ENCODE measurements at places on chromosomes 1 and 21.
A peak's percentile ranks its signal among the peaks of the same experiment; 100 is the strongest.

DNA sequence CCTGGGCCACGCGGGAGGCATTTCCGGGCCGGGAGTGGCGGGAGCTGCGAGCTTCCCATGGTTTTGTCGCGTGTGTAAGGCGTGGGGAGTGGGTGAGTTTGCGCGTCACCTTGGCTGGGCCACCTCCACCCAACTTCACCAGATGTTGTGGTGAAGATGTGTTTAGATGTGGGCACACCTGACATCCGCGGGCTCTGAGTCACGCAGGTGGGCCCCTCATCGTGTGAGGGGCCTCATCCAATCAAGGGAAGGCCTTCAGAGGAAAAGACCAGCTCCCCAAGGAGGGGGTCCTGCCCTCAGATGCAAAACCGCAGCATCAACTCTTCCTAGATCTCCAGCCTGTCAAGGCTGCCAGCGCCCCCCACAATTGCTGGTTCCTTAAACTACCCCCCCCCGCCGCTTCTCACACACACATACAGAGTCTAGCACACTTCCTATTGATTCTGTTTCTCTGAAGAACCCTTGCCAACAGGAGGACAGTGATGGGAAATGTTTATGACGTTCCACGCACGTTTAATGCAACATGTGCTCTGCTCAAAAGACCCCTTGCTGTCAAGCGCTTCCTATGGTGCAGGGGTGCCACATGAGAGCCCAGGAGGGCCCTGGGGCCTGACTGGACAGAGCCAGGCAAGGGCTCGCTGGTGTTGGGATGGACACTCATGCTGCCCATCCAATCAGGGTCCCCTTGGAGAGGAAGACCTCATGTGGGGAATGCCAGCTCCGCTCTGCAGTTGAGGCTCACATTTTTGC lies 11.9 kb downstream of the ACTRT2 start:
- DNase-seq, result no peak

- DNase-seq, result peak; percentile 68
Observed at GRCh38 chr1:202107321-202107761, 15.4 kb upstream of the GPR37L1 start.

DNA sequence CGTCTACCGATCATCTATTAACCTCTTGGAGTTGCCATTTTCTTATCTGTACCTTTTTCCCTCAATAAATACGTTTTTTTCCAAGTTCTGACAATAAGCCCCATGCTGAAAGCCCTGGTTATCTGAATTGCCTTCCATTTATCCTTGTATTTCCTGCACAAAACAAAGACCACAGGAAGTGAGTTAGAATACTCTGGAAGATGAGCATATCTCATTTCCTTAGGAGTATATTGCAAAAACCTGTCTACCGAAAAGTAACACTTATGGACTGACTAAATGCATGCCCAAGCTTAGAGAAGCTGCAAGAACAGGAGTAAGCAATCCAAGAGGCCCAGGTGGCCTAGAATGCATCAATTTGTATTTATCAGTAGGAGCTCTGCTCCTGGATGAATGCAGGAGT lies 39.9 kb downstream of the DIRAS3 start:
- no peak for DNase-seq

- DNase-seq, result no peak
Observed at GRCh38 chr1:17425806-17426600, 13.5 kb downstream of the RCC2 start.

- no peak for DNase-seq
Observed at GRCh38 chr1:85042413-85042812, 5.9 kb downstream of the MCOLN3 start.

GRCh38 chr21:25176637-25177412 lies 430.5 kb downstream of the MRPL39 start:
- DNase-seq, result no peak

DNA sequence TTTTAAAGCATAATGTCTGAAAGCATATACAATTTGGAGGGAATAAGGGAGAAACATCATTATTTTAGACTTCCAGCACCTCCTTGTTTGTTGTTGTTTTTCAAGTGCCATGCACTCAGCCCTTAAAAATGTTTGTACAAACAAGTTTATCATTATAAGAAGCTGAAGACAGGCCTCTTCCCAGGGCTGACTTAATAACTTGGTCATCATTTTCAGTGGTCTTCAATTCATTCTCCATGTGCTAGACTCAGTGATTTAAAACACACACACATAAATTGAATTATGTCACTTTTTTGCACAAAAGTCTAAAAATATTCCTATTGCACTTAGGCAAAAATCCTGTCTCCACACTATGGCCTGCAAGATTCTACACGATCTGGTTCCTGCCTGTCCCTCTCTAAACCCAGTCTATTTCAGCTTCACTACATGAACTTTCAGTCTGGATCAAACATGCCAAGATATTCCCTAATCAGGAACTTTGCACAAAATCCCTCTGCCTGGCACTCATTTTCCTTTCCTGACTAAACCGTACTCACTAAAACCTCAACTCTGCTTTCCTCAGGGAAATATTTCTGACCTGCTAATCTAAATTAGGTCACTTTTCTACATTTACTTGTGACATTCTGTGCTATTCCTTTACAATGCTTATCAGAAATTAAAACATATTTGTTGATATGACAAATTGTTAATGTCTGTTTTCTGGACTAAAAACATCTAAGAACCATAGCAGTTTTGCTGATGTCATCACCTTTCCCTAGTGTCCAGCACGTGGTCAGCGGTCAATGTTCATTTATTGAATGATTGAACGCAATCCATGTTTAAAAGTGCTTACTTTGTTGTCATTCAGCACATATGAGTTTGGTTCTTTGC lies 14.8 kb upstream of the GBP5 start:
- DNase-seq, result no peak

Measured in brain (organoid and tissue), 16 donors.